ENCODE measurements at places on chromosomes 3 and 15.

DNA sequence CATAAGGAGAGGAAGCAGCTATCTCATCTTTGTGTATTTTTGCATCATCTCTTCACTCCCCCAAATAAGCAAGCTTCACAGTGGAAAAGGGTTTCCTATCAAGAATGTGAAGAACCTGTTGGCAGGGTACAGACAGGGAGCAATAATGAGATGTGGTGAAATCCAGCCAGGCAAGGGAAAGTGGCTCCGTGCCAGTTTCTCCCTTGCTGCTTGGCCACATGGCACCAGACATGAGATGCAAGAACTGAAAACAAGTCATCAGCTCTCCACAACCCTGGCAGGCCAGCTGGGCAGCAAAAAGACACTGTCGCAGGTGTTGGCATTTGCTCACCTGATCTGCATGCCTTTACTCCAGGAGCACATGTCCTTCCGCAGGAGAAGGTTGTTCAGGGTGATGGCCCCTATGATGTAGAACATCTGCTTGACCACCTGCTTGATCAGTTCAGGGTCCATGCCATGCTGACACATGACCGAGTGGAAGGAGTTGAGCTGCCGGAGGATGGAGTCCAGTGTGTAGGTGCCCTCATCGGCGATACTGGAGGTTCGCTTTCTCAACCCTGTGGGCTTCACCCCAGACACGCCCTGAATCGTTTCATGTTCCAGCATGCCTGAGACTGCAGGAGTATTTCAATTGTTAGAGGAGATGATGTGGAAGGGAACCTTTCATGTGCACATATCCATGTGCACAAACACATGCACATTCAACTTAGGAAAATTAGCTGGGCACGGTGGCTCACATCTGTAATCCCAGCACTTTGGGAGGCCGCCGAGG, 23.3 kb upstream of the MYO5C start:
- no peak for DNase-seq

- DNase-seq, result no peak
Observed at GRCh38 chr15:41958002-41958420, 14.3 kb downstream of the EHD4 start.

DNA sequence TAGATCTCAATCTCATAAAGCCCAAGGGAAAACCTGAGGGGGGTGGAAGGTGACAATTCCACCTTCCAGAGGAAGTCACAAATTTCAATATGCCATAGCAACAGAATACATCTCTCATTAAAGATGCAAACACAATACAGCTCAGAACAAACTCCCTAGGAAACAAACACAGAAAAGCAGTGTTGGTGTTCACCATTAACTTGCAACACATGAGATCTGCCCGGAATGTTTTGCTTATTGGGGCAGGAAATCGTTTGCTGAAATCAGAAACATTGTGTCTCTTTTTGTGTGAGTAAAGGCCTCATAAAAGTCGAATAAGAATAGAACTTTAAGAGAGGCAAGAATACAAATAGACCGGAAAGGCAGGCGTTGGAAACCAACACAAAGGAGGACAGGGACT, 5.8 kb upstream of the RYR3 start:
- no peak for DNase-seq

GRCh38 chr3:45778761-45779201, 17.6 kb downstream of the SLC6A20 start:
- no peak for DNase-seq

DNA sequence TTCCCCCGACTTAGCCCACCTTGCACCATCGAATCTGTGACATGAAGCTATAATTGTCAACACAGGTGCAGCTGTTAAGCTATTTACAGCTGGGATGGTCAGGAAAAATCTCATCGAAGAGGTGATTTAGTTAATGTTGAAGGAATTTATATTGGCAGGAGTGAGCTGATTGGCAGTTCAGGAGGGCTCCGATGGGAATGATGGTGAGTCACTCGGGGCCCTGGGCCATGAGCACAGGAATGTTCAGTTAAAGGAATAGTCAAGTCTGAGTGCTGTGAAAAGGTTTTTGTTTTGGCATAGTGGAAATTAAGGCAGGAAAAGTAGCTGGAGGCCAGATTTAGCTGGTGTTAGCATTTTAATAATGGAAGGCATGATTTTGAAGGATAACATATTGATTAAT, 95.7 kb downstream of the OXSM start:
- no peak for DNase-seq

DNA sequence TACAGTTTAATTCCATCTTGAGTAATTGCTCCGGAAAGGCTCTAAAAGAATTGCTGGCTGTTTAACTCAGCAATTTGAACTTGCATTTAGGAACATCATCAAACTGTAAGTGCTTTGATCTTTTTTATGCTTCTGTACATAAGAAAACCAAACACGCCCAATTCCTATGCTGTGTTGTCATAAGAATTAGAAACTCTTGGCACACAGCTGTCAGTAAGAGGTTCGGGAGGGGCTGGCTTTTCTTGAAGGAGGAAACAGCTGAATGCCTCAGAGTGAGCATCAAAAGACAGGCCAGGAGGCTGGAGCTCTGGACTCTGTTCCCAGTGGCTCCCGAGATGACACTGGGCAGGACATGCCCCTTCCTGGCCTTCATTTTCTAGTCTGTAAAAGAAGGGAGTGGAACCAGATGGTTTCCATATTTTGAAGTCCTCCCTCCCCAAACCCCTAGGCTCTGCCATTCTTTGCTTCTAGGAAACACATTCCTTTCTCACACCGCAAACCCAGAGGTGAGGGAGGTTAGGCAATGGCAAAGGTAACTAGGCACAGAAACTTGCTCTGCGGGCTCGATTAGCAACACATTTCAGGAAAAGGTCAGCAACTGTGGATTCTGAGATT, 73.7 kb upstream of the DLG1 start:
- no peak for DNase-seq

All from Kasumi-1 (cell line).